T-cell (primary cell): ENCODE measurements at places on chromosomes 16 and 17. TPM values are rescaled to one million over a fixed set of nuclear protein-coding genes. Genes with fewer than 3 reads are reported as not detected.

The MTMR4 gene
- 53.4 TPM for total RNA-seq

The SULT1A2 gene
- 0.62 TPM for total RNA-seq

The DYNLRB2 gene
- total RNA-seq: not detected

The CLEC18B gene
- 3.2 TPM for total RNA-seq

GRCh38 chr16:19517424-19518089 lies 4.3 kb downstream of the GDE1 start:
- no peaks in the 10 kb centered on the region for H3K27me3 ChIP-seq
- no peak overlapping the region for H3K27ac ChIP-seq
- no peak for DNase-seq
- peaks cover 26% of the 10 kb centered on the region for H3K4me1 ChIP-seq
- H3K4me3 ChIP-seq: no peak overlapping the region

DNA sequence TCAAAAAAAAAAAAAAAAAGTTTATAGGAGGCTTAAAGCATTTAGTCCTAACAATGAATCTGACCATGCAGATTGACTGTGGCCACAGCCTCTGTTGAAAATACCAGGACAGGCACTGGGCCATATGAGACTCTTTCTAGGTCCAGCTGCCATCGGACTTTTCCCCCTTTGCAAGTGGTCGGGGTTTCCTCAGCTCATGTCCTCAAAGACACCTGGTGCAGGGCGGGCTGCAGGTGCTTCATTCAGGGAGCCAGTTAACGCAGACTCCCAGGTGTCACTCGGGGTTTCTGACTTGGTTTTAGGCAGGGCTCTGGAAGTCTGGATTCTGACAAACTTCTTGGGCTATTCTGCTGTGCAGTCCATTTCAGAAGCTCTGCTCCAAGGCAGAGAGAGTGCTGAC lies 20.9 kb downstream of the ELAC2 start:
- H3K36me3 ChIP-seq: peaks cover 94% of the 10 kb centered on the region
- no peak for DNase-seq
- H3K27ac ChIP-seq: no peak overlapping the region
- H3K27me3 ChIP-seq: no peaks in the 10 kb centered on the region
- no peak overlapping the region for H3K4me3 ChIP-seq
- no peaks in the 10 kb centered on the region for H3K4me1 ChIP-seq

DNA sequence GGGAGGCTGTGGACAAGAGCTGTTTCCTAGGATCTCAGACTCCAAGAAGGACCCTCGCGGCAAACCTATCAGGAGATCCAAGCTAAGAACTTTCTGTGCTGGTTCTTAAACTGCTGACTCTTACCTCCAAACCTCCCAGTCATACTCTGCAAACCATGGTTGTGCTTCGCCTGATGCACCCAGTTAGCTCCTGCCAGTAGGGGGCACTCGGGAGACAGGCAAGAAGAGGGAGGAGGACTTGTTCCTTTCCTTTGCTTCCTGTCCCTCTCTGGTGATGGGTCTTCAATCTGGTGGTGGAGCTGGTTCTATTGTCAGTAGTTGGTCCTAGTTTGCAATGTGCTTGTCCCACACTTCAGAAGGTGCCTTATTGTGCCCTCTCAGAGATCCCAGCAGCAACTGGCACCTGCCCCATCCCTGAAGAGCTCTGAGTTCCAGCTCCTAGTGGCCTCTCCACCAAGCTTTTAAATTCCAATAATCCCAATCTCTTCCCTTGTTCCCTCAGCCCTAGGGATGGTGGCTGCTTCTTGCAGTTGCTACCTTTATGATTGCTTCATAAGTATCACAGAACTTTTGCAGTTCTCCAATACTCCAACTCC lies 113.5 kb upstream of the RPL38 start:
- no peaks in the 10 kb centered on the region for H3K4me1 ChIP-seq
- peaks cover 32% of the 10 kb centered on the region for H3K27me3 ChIP-seq
- no peaks in the 10 kb centered on the region for H3K36me3 ChIP-seq
